ENCODE measurements at places on chromosomes 12 and 14.

- DNase-seq = no peak
Measured at GRCh38 chr12:111791507-111791906, 24.8 kb downstream of the ALDH2 start.

DNA sequence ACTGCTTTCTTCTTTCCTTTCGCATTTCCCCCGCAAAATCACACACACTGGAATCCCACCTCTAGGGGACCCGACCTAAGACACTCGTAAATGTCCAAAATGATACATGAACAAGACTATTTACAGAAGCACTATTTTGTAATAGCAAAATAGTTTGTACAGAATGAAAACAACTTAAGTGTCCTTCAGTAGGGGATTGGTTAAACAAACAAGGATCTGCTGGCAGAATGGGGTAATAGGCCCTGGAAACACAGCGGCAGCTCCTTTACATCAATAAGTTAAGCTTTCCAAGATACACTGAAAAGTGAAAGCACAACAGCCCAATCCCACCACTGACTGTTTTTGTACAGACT is 48.8 kb downstream of the LTBP2 start:
- DNase-seq = no peak

GRCh38 chr14:70317969-70318634 is 41.4 kb downstream of the COX16 start:
- peak; percentile 59 for DNase-seq

GRCh38 chr12:111469401-111469800 is 63.7 kb downstream of the SH2B3 start:
- DNase-seq = no peak

GRCh38 chr14:51094282-51094821 is 553 bp downstream of the TRIM9 start:
- peak; percentile 13 for DNase-seq

DNA sequence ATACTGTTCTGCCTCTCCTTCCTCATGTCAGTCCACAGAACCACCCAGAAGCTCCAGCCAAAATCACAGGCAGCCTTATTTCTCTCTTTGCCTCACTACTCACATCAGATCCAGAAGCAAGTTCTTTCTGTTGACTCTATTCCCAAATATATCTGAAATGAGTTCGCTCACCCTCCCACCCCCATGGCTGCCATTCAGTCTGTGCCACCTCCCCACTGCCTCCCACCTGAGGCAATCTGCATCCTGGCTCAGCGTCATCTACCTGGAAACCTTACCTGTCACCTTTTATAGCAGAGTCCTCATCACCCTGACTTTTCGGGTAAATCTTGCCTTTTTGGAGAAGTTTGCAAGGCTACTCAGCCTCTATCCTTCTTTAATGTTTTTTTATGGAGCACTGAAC is 501.8 kb downstream of the BCL11B start:
- no peak for DNase-seq

DNA sequence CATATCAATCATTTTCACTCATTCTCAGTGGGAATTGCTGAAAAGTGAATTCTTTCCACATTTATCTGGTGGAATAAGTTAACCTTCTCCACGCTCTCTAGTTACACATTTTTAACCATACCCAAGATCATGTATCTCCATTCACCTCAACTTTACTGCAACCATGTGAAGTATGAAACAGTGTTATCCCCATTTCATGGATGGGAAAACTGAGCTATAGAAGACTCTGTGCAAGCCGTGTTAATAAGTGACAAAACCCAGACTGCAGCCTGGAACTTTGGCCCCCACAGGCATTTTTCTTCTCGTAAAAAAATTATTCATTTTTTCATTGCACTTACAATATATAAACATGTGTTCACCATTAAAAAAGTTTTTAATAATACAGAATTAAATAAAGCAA is 82.4 kb upstream of the CCND2 start:
- DNase-seq = no peak

DNA sequence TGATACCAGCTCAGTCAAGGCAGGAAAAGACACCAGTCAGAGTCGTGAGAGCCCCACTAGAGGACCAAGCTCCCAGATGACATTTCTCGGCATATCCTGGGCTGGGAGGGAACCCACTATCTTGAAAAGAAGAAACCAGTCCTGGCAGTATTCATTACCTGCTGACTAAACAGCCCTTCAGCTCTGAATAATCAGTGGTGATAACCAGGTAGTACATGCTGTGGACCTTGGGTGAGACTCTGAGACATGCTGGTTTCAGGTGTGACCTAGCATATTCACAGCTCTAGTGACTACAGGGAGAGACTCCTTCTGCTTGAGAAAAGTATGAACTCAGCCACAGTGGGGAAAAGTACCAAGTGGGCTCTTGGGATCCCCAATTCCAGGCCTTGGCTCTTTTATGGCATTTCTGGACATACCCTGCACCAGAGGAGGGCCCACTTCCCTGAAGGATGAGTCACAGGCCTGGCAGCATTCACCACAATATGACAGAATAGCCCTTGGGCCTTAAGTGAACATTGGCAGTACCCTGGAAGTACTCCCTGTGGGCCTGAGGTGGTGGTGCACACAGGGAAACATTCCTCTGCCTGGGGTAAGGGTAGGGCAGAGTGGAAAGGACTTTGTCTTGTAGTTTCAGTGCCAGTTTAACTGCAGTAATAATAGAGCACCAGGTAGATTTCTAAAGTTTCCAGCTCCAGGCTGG is 82.6 kb upstream of the SLC38A4 start:
- DNase-seq = no peak

DNA sequence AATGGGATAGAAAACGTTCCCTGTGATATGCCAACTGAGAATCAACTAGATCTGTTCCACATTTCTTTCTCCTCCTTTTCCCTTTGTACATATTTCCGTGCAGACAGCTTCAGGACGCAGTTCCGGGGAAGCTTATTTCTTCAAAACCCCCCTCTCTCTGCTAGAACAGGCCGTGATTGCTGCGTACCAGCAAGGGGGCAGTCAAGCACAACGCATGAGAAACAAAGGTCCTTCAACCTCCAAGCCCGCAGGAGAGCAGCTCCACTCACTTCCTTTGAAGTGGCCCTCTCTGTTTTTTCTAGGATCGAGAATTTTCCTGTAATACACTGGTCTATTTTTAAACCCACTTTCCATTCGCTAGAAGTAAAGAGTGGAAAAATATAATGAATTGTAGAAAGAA is 80.8 kb downstream of the ZNF664 start:
- DNase-seq = peak; percentile 19

GRCh38 chr12:107355004-107355565 is 261.7 kb upstream of the CRY1 start:
- DNase-seq = no peak

GRCh38 chr12:47839214-47839876 is 19.6 kb upstream of the HDAC7 start:
- no peak for DNase-seq

DNA sequence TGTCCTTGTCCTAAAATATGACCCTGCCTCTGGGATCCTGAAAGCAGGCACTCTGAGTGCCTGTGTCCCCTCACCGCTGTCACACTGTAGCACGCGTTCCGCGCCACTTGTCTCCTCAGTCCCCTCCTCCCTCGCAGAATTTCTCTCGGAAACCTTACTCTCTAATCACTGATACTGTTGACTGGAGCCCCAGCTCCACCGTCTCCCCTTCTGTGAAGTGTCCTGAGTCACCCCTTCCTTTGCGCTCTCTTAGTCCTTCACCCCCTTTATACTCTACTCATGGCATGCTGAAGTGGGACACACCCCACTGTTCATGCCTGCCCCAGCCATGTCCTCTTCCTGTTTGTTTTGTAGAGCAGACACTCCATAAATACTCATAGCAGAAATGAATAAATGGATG is 104.7 kb downstream of the ZNF664 start:
- DNase-seq = no peak

DNA sequence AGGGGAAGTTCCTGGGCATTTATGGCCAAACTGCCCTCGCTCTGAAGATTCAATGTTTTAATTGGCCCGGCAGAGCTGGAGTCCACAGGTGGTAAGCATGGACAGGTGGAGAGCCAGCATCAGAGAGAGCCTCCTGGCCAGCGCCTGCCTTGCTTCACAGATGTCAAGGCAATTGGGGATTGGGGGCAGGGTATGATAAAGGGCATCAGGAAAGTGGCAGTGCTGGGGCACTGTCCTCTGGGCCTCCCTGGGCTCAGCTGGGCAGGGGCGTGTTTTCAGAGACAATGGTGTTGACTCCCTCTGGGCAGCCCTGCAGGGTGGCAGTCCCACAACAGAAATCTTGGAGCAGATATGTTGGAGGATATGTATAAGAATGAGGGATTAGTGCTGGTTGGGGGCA is 237.3 kb downstream of the CACNA1C start:
- DNase-seq = no peak

DNA sequence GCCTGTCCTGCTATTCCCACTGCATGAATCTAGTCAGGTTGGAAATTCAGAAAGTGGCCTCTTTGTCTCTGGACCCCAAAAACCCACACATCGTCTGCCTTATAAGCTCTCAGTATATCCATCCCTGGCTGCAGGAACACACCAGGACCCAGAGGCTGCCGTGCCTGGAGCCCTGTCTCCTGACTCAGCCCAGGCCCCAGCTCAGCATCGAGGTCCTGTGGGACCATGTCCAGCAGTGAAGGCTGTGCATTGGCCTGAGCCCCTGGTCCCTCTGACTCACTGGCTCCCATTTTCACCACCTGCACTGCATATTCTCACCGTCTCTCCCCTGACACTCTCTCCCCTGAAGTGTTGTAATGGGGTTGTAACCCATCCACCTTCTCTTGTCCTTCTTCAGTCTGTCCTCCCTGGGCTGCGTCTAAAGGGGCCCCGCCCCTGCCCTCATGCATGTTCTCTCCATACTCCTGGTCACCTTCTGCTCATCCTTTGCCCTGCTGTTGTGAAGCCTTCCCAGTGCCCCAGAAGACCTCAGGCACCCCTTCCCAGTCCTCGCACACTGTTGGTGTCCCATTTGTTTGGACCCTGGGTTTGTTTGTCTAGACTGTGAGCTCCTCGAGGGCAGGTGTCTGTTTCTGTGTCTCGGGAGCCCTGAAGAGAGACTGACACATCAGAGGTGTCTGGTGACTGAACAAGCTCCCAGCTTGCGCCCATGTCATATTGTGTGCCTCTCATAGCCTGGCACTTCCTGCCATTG is 43.8 kb downstream of the EVL start:
- DNase-seq = no peak
